ENCODE measurements at places on chromosomes 3 and 15.

GRCh38 chr3:72163809-72164634, 379.1 kb upstream of the PROK2 start:
- DNase-seq: no peak

- DNase-seq: no peak
These were observed 92.4 kb upstream of the THBS1 start for GRCh38 chr15:39488516-39488915.

DNA sequence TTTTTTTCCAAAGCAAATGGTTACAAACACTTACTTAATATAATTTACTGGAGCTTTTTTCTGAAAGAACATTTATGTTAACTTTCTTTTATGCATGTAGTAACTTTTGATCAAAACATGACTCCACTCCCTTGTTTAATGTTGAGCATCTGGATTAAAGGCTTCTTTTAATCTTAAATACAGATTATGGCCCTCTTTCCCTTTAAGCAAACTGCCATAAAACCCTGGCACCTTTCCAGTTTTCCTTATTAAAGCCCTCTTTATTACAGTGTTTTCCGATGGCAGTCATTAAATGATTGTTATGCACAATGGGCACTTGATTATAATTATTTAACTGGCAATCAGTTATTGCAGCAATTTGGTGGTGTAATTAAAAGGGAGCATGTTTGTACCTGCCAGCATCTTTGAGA, 167.0 kb downstream of the VGLL4 start:
- DNase-seq: no peak

GRCh38 chr3:53264718-53265117, 8.9 kb upstream of the TKT start:
- DNase-seq: no peak

DNA sequence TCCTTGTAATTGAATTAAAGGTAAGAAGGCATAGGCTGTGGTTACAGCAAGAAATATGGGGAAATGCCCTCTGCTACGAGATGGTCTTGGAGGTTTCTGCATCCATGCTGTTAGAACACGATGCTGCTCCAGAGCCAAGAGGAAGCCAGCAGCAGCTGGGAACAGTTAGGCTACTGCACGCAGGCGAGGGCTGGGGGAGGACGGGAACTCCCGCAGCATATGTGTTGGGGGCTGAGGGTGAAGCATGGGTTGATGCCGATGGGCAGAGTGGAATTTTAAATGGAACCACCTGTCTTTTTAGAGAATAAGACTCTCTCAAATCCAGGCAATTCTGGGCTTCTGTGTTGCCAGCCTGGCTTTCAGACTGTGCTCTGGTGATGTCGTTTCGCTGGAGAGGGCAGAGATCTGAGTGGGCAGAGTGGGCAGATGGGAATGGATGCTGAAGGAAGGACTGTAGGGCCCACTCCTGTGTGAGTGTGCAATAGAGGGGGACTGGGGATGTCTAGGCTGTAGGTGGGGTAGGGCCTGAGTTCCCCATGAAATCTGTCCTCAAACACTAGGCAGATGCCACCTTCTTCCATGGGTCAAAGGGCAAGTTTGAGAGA, 417.0 kb upstream of the TPM1 start:
- DNase-seq: no peak

DNA sequence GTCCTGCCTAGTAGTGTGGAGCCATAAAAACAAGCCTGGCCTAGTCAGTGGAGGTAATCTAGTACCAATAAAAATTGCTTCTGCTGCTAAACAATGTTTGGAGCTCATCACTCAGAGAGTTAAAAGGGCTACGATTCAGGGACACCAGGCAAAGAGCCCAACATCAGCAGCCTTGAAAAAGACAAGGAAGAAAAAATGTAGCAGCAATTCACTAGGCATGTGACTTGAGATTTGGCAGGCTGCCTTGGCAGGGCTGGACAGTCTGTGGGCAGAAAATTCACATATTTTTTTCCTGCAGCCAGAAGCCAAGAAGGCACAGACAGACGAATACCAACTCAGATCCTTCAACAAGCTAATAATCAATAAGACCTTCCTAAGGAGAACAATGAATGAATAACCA, 47.2 kb downstream of the IGSF11 start:
- DNase-seq: no peak

DNA sequence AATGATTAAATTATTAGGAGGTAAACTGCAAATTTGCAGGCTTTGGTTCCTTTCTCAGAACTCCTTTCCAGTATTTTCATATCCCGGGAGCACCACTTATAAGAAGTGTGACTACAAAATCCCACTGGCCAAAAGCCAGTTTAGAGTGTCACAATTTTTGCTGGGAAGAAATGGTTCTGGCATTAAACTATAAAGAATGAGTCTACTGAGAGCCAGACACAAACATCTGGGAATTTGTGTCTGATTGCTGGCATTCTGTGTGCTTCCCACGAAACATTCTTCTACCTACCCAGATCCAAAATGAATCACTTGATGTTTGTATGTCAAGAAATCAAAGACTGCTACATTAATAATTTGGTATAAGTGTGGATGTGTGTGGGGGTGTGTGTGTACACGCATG, 82.8 kb downstream of the DUT start:
- no peak for DNase-seq

- no peak for DNase-seq
These were observed 41.2 kb downstream of the RAB6B start for GRCh38 chr3:133854264-133855001.

- DNase-seq: no peak
These were observed 143.8 kb downstream of the SV2B start for GRCh38 chr15:91243826-91244225.

GRCh38 chr15:76935620-76936019, 4.1 kb downstream of the RCN2 start:
- DNase-seq: no peak

GRCh38 chr15:91706322-91707032, 147.0 kb upstream of the SLCO3A1 start:
- DNase-seq: peak; percentile 82

DNA sequence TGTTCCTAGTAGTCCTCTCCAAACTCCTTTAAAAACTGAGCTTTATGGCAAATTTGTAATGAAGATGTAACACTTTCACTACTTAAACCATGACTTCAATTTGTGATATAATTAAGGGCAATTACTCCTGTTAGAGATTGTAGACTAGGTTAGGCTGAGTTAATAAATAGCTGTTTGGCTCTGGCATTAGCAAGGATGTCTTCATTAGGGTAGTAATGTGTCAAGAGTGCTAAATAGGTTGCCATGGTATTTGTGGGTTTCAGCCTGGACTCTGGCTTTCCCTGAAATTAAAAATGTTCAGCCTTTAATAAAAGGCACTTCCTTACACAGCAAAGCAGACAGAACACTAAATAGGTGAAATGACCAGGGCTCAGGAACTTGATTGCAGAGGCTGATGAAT, 71.9 kb downstream of the GHSR start:
- no peak for DNase-seq

DNA sequence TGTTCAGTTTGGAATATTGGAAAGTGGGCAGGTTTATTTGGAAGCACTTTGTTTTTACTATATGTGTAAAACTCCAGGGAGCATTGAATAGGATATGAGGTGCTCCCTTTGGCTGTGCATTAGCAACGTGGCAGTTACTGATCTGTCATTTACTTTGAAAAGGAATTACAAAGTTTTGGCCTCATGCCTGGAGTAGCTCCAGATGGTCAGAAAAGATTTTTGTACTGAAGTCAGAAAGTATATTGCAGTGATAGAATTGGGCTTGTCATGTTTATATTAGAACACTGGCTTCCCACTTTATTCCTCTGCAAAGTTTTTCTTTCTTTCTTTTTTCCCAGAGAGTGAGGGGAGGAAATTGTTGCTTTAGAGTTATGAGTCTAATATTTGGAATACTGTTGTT, 26.1 kb downstream of the FNDC3B start:
- DNase-seq: no peak

- DNase-seq: no peak
These were observed 121.0 kb upstream of the PRR20G start for GRCh38 chr3:127408684-127409420.

- DNase-seq: no peak
These were observed 45.1 kb downstream of the RAB11A start for GRCh38 chr15:65914386-65914785.

GRCh38 chr3:134654031-134654430, 3.2 kb upstream of the KY start:
- DNase-seq: no peak

- DNase-seq: no peak
These were observed 28.9 kb downstream of the CDAN1 start for GRCh38 chr15:42707873-42708544.

- no peak for DNase-seq
These were observed 75.0 kb downstream of the CORO2B start for GRCh38 chr15:68653801-68654200.

- DNase-seq: no peak
These were observed 477.8 kb upstream of the RGMA start for GRCh38 chr15:93566762-93567161.

DNA sequence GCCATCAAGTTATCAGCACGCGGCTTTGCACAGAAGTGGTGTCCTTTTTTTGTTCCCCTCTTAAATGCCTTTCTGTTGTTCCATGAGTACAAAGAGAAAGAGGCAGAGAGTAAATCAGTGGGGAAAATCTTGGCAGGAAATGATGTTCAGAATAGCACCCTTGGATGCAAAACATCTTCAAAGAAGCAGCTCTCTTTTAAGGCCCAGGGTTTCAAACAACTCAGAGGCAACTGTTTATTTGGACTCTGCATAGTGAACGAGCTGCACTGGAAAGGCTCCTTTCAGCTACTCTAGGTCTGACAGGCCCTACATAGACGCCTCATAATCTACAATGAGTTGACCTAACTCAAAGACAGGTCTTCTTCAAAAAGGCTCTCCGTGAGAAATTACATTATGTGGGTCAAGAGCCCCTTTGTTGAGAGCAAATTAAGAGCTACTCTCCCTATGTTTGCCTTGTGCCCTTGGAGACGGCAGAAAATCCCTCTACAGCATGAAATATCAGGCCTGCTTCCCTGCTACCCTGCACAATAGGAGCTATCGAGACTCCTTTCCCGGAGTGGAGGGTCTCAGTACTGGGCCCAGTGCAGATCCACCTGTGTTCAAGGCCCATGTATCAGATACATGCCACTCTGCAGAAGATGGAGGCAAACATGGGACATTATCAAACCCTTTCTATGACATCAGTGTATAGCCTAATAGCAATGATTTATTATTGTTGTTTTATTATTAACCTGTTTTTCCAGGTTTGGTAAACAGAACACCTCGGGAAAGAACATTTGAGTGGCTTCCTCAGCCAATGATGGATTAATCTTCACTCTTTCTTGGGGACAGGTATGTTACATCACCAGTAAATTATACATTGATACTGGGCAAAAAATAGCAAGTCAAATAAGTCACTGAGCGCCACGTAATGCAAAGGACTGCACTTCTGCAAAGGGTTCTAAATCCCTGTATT, 53.1 kb downstream of the HEG1 start:
- peak; percentile 21 for DNase-seq

DNA sequence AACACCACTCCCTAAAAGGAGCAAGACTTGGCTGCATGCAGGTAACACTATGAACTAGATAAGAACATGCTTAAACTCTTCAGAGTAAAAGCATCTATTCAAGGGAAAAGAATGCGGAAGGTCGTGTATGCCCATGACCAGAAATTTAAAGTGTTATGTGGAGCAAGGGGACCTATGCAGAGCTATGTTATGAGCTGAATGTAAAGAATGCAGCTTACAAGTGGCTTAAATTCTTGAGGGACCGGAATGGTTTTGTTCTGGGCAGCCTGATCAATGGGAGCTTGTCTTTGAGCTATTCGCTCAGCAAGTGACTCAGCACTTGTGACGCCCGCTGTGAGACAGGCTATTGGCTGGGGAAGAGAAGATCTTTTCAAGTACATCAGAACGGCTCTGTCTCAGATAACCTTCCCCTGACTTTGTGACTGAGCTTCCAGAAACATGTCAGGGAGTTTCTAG, 367.5 kb upstream of the THBS1 start:
- DNase-seq: no peak

DNA sequence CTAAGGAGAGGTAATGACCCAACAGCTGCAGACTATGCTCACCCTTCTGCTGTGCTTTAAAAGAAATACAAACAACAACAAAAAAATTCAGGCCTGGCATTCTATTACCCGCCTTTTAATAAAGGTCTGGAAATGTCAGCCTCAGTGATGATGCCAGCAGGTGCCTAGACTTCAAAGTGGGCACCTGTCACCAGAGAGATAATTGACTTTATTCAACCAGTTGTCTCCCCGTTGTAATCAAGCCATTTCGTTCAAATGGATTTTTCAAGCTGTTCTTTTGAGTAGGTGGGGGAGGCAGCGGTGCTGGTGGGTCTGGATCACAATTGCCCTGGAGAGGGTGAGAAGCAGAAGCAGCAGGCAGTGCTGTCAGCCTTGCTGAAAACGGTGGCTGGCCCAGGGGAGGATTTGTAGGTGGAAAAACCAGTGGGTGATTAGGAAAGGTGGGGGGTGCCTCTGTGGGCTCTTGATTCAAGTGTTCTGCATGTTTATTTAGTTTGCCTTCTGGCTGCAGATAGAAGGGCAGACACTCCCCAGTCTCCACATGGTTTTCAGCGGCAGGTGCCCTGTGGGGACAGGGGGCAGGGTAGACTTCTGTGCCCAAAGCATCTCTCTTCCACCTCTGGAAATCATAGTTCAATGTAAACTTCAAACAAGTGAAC, 300.2 kb upstream of the SLCO3A1 start:
- no peak for DNase-seq

DNA sequence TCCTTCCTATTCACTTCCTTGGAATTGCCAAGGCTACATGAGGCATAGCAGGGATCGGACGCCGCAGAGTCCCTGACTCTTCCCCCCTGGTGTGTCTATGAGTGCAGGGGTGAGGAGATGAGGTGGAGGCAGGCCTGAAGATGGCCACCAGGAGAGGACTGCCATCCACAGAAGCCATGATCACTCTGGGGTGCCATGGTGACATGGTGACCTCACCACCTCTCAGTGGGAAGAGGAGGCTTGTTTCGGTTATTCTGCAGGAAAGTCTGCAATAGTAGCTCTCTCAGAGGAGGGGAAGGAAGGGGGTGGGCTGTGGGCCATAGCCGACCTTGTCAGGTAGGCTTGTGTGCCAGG, 57.0 kb upstream of the LIMD1 start:
- DNase-seq: no peak

DNA sequence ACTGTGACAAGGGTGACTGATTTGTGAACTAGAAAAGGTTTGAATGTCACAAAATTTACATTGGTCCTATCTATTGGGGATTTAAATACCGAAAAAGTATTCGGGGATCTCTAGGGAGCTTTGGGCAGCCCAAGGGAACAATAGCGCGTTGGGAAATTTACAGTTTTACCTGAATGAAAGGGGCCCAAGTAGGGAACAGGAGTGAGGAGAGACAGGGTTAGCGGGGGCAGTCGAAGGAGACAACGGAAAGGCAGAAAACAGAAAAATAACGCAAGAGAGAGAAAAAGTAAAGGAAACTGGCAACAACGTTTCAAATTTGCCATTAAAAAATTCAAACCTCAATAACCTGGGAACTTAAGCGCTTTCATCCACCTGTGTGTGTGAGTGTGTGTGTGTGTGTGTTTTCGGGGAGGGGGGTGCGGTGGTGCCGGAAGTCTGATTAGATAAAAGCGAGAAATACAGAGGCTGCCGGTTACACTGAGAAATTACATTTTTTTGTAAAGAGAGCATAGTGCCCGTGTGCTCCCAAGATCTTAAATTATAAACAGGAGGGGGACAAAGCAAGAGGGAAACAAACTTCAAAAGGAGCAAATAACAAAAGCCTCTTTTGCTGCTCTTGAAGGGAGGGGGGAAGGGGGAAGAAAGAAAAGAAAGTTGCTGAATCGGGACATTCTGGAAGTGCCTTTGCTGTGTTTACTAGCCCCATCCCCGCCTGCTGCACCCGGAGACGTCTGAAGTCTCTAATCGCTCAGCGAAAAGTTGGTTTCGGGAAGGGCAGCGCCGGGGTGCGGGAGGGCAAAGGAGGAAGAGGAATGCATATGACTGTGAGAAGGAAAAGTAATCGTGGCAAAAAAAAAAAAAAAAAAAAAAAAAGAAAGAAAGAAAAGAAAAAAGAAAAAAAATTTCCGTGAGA, 721 bp upstream of the ZIC1 start:
- DNase-seq: no peak
